Activated CD4-positive, alpha-beta T cell treated with anti-CD3 and anti-CD28 coated beads for 24 hours (primary cell): ENCODE measurements at places on chromosomes 2 and 18.
A peak's percentile ranks its signal among the peaks of the same experiment; 100 is the strongest.

DNA sequence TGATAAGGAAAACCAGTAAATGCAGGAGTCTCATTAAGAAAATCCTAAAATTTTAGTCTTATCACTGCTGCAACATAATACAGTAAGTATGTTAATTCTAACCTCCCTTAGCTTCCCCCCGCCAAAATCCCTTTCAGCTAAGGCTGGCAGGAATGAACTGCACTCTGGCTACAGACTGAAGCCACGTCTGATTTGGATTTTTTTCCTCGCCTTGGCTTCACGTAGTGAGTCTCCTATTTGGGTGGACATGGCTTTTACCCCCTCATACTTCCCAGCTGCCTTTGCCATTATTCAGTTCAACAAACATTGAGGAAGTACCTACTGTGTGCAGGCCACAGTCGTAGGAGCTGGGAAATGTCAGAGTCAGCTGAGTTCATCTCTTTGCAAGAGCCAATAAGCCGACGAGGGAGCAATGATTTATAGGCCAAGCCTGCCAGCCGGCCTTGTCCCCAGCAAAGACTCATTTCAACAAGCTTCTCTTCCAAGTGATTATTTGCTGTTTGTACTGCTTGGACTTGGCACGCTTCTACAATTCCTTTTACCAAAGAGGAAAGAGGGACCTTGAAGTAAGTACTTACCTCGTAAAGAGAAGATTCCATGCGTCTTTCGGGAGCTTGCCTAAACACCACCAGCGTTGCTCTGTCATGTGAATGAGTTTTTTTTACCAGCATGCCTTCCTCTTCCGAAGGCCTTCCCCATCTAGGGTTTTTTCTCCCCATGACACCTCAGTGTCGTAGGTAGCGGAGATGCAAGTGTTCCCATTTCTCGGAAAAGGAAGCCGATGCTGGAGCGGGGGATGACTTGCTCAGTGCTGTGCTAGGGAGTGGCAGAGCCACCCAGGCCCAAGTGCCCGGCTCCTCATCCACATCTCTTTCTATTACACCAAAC is 138.6 kb downstream of the KLHL29 start:
- no peak for DNase-seq

GRCh38 chr18:987325-988186 is 82.9 kb downstream of the ADCYAP1 start:
- DNase-seq: no peak

GRCh38 chr2:44247924-44248323 is 27.4 kb upstream of the SLC3A1 start:
- DNase-seq: no peak

GRCh38 chr2:176774766-176775451 is 437.7 kb upstream of the HNRNPA3 start:
- DNase-seq: no peak

- no peak for DNase-seq
Observed at GRCh38 chr18:2480536-2480935, 90.8 kb downstream of the METTL4 start.

GRCh38 chr2:152584301-152584700 is 133.0 kb downstream of the PRPF40A start:
- DNase-seq: no peak

DNA sequence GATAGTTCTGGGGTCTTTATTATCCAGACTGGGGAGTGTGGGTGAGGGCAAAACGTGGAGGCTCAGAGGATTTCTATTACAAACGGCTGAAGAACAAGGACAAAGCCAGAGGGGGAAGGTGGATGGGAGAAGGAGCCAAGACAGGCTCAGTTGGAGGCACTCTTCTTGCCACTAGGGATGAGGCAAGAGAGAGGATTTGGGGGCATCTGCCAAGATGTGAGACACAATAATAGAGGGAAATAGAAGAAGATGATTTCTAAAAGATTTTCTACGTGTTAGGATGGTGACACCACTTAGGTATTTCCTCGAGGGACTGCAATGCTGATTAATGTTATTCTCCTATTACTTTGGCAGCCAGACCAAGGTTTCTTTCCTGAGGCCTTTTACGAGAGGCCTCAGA is 71.8 kb downstream of the APOB start:
- DNase-seq: no peak

DNA sequence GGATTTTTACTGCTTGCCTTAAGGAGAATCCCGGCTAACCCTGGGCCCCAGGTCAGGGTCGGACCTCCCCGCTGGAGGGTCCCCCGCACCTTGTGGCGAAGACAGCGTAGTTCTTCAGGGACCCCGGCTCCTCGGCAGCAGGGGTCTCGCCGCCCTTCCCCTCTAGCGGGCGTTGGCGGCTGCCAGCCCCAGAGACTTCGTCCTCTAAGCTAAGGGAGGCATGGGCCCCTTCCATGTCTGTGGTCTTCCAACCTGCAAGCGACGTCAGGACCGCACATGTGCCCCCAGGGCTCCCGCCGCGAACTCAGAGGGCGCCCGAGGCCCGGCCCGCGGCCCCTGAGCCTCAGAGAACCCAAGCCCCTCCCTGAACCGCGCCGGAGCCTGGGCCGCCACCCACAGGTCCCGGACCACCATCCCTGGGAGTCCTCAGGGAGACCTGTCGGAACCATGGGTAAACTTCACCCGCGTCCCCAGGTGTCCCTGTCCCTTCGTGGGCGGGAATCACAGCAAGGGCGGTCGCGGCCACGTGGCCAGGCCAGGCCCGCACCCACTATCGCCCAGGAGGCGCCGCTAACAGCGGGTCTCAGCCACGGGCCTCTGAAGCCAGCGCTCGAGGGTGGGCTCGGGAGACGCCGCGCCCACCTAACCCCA is 562 bp downstream of the ANKMY1 start:
- DNase-seq: no peak

DNA sequence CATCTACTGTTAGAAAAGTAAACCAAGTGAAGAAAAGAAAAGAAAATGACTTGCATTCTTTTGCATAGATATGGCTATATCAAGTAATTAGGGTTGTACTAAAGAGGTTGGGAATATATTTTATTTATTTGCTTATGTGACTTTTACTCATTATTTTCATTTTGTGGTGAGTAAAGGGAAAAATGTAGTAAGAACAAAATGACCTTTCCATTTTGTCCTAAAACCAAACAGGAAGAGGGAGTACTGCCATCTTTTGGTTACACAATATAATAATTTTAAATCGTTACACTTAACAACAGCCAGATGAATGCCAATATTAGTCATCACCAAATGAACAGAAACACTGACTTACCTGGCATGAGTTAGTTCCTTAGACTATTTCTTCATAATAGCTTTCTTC is 47.3 kb upstream of the NDUFV2 start:
- DNase-seq: no peak

GRCh38 chr2:26978061-26978596 is 7.7 kb downstream of the MAPRE3 start:
- DNase-seq: no peak

- DNase-seq: no peak
Observed at GRCh38 chr18:67670024-67670543, 153.6 kb upstream of the DSEL start.

- DNase-seq: no peak
Observed at GRCh38 chr2:231246171-231246842, 47.9 kb downstream of the ARMC9 start.

DNA sequence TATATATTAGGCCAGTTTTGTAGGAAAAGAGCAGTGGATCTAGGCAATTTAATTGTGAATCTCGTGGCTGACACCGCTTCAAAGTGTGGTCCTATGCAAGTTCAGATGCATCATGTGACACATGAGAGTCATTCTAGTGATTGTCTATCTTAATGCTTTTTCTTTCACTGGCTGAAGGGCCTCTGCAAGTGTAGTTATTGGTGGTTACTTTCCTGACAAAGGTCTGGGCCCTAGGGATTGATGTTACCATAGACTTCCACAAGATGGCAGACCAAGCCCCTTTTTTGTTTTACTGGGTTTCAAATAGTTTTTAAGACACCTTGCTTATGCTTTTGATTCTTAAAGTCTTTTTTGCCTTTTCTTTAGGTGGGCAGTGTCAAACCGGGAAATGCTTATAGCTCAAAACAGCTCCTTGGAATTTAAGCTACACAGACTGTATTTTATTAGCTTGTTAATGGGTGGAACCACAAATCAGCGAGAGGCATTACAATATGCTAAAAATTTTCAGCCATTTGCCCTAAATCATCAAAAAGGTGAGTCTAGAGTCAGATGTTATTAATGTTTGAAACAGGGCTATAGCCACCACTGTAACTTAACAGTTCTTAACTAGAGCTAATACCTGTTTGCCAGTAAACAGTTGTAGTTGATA is 25.9 kb downstream of the CD8A start:
- DNase-seq: no peak

DNA sequence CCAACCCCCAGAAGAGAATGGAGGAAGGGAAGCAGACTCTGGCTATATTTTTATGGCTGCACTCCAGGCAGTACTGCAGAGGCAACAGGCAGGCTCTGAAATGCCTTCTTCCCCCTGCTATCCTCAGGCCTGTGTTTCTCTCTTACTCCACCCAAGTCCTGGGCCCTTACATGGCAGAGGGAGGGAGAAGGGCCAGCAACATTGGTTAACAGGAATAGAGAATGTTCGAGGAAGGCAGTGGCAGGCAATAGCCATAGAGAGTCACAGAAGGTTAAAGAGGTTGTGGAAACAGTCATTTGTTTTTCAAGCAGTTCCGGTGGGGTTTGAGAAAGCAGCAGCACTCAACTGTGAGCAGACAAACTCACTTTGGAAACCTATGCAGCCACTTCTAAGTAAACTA is 15.1 kb upstream of the DARS1 start:
- no peak for DNase-seq

DNA sequence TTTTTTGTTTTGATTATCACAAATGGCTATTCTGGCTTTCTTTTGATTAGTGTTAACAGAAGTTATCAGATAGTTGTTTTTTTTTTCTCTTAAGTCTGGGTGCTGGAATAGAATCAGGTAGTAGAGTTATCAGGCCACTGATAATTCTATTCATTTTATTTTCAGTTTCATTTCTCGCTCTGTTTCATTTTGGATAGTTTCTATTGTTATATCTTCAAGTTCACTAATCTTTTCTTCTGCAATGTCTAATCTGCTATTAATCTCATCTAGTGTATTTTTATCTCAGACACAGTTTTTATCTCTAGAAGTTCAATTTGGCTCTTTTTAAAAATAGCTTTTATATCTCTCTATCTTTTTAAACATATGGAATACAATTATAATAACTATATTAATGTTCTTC is 241.8 kb upstream of the EPC2 start:
- DNase-seq: no peak

DNA sequence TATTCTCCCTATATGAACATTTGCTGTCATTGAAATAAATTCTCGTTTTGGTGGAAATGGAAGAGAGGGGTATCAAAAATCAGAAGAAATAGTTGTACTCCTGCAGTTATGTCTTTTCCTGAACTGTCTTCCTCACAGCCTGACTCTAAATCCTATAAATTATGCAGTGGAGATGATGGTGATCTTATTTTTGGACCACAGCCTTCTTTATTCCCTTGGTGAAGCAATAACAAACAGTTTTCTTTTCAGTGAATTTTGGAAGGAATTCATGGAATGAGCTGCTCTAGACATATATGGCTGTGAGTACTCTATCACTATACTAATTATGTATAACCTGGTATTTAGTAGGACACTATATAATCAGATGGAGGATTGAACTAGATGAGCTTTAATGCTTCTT is 1.7 kb upstream of the SLC25A12 start:
- no peak for DNase-seq

DNA sequence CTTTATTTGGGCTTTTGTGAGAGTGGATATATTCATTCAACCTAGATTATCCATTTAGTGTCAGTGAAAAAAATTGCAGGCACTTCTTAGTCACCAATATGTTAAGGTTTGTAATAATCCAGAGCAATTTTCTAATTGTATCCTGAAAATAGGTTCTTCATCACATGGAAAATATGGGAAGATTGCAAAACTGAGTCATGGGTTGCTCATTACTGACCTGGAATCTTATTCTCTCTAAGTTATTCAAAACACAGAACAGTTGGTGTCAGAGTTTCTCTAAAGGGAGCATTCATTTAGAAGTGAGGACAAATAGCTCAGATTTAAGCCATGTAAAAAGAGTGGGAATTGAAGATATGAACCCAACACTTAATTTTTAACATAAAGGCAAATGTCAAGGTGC is 181.3 kb downstream of the IKZF2 start:
- DNase-seq: no peak

DNA sequence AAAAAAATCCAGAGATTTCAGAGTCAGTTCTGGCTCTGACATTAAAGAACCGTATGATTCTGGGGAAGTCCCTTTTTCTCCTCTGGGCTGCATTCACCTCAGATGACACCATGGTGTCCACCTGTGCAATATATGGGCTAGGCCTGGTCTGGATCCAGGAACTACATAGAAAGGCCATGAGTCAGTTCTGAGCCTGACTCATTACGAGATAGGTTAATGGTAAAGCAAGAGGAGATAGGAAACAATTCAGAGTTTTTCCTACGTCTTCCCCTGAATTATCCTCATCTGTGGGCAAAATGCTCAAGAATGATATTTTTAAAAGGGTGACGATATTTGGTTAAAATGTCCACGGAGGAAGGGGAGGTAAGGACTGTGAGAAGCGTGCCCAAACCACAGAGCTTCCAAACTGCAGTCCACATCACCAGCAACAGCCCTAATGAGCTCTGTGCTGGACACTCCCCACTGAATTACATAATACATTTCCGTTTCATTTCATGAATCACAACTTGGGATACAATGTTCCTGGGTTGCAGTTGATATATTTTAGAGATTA is 180.1 kb upstream of the OSR1 start:
- no peak for DNase-seq

GRCh38 chr2:121695171-121695451 is 41.6 kb downstream of the NIFK start:
- no peak for DNase-seq

- no peak for DNase-seq
Observed at GRCh38 chr18:10351858-10352257, 102.6 kb upstream of the APCDD1 start.

- DNase-seq: no peak
Observed at GRCh38 chr2:32128636-32129035, 37.0 kb upstream of the SLC30A6 start.

GRCh38 chr2:233793465-233794127 is 15.5 kb downstream of the MROH2A start:
- no peak for DNase-seq

GRCh38 chr2:209960676-209961630 is 41.5 kb upstream of the RPE start:
- peak; percentile 23 for DNase-seq

GRCh38 chr2:102342888-102343287 is 12.7 kb upstream of the IL18R1 start:
- no peak for DNase-seq

- no peak for DNase-seq
Observed at GRCh38 chr2:200226451-200227426, 79.8 kb upstream of the SPATS2L start.

GRCh38 chr2:44102790-44103562 is 65.7 kb upstream of the PPM1B start:
- DNase-seq: no peak

DNA sequence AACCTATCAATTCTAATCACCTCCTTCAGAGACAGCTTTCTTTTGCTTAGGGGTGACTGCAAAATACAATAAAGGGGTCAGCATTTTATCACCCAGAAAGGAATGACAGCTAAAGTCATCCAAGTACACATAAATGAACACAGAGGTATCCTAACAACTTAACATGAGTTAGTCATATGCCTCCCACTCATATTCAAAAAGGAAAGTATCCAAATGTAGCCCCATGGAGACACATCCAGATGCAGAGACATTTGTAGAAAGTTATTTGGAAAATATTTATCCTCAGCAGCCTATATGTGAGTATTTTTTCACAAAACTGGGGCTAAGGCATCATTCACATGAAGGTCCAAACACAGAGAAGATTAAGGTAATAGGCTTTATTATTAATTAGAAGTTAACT is 1579.7 kb upstream of the SLC39A10 start:
- DNase-seq: no peak
